ENCODE measurements at places on chromosomes 4 and X. TPM values are rescaled to one million over a fixed set of nuclear protein-coding genes. Genes with fewer than 3 reads are reported as not detected.

Gene TLR6
- total RNA-seq: 18.1 TPM

DNA sequence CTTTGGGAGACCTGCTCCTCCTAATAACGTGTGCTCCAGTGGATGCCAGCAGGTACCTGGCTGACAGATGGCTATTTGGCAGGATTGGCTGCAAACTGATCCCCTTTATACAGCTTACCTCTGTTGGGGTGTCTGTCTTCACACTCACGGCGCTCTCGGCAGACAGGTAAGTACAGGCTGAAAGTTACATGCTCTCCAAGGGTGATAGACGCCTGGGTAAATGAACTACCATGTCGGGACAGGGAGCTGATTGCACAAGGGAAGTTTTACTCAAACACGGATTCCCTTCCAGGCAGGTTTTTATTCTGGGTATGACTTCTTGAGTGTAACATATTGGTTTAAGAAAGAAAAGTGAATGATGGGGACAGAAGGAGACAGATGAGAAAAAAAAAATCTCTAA is 836 bp downstream of the GRPR start:
- DNase-seq: no peak

- no peak for DNase-seq
Measured at GRCh38 chr4:10182446-10183424, 66.1 kb upstream of the WDR1 start.

DNA sequence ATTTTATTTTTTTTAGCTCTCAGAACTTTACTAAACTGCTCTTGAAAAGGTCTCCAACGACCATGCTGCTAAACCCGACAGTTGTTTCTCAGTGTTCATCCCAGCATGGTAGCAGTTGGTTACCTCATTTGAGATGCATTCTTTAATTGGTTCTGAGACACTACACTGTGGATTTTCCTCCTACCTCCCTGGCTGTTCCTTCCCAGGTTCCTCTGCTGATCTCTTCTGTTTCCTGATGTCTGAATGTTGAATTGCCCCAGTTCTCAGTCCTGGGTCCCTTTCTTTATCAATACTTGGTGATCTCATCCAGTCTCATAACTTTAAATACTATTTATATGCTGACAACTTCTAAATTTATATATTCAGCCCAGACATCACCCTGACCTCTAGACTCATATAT is 19.1 kb upstream of the TMEM165 start:
- no peak for DNase-seq

GRCh38 chrX:110397339-110397738 is 38.7 kb downstream of the RTL9 start:
- DNase-seq: no peak

DNA sequence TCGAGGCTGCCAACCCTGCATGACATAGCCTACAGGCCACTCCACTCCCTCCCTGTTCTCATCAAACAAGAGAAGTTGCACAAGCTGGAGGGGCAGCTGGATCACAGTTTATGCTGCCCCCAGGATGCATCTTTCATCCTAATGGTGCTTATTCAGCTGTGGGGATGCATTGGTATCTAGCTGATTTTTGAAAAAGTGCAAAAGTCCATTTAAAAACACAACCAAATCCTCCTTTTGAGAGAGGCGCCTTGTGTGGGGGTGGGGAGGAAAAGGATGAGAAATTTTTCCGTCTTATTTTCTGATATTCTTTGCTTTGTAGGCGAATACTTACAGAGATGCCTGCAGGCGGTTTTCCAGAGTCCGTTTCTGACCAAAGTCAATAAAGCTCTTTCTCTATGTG is 276.4 kb upstream of the BOD1L1 start:
- no peak for DNase-seq
